GM23338 (cell line): ENCODE measurements at places on chromosomes 11 and 22.

- no peak for DNase-seq
Measured at GRCh38 chr11:28038775-28039174, 69.2 kb downstream of the KIF18A start.

GRCh38 chr11:88744140-88744539 lies 321.6 kb downstream of the GRM5 start:
- DNase-seq, result no peak

- no peak for DNase-seq
Measured at GRCh38 chr11:95296165-95296564, 65.2 kb upstream of the SESN3 start.

- no peak for DNase-seq
Measured at GRCh38 chr22:36541831-36542411, 13.0 kb upstream of the EIF3D start.

DNA sequence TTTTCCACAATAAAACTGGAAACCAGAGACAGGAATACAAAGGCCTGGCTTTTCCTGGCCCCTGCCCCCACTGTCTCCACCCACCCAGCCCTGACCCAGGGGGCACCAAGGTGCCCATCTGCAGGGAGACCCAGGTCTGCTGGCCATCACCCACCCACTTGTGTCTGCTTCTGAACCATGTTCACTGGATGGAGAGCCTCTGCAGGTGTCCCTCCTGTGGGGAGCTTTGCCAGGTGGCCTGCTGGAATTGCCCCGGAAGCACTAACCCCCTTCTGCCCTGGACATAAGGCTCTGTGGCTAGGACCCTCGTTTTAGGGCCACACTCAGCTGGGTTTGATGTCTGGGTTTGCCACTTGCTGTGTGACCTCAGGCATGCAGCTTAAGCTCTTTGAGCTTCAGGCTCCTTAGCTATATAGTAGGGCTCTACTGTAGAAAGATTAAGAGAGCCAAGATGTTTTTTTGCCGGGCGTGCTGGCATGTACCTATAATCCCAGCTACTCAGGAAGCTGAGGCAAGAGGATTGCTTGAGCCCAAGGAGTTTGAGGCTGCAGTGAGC lies 3.9 kb downstream of the SCARF2 start:
- DNase-seq, result no peak

- DNase-seq, result no peak
Measured at GRCh38 chr22:39188809-39189208, 36.3 kb upstream of the CBX7 start.

- DNase-seq, result no peak
Measured at GRCh38 chr22:47780281-47780875, 1017.9 kb downstream of the TBC1D22A start.

DNA sequence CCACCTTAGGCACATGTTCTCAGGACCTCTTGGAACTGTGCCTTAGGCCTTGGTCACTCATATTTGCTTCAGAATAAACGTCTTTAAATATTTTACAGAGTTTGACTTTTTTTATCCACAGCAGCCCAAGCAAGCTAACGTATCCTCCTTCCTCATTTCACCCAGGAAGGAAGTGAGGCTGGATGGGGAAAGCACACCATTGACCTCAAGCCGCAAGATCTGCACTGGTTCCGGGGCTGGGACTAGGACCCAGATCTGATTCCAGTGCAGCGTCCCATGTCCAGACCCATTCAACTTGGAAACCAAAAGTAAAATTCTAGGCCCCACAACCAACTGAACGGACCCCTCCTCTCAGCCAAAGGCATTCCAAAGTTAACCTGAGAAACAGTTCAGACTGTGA lies 2.4 kb upstream of the LGALS12 start:
- DNase-seq, result no peak

- DNase-seq, result no peak
Measured at GRCh38 chr11:70112017-70112434, 33.9 kb downstream of the ANO1 start.

DNA sequence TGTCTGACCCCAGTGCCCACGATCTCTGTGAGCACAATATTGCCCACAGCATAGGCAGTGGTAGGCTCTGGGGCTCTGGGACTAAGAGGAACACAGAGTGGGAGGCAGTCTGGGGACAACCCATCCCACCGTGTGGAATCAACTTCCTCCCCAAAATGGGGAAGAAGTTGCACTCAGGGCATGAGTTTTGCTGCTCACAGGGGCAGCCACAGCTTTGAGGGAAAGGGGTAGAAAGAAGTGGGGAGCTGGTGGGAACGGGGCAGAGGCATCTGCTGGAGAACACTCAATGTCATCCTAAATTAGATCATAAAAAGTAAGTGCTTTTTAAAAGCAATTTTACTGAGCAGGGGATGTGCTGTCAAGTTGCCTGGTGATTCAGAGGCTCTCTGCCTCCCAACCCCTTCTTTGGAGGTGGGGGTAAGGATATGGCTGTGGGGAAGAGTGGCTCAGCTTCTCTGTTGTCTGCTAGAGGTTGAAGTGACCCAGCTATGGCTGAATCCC lies 233.8 kb upstream of the NCAM1 start:
- DNase-seq, result no peak

- no peak for DNase-seq
Measured at GRCh38 chr11:60902625-60903024, 3.8 kb downstream of the PRPF19 start.

- no peak for DNase-seq
Measured at GRCh38 chr11:86517557-86517956, 142.9 kb downstream of the CCDC81 start.

- DNase-seq, result no peak
Measured at GRCh38 chr22:22024440-22024839, 41.9 kb upstream of the TOP3B start.

- peak; percentile 32 for DNase-seq
Measured at GRCh38 chr22:42562279-42562678, 8.5 kb downstream of the SERHL2 start.

GRCh38 chr11:1203505-1204271 lies 19.2 kb upstream of the MUC5B start:
- DNase-seq, result no peak

- DNase-seq, result no peak
Measured at GRCh38 chr11:47496808-47497207, 47.9 kb upstream of the RAPSN start.

DNA sequence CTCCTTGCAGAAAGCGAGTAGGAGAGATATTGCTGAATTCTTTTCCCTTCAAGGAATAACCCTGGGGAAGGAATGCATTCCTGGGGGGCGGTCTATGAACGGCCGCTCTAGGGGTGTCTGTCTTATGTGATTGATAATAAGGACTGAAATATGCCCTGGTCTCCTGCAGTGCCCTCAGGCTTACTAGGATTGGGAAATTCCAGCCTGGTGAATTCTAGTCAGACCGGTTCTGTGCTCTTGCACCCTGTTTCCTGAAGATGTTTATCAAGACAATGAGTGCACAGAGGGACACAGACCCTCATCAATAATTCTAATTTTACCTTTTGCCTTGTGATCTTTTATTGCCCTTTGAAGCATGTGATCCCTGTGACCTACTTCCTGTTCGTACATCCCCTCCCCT lies 140.7 kb downstream of the LUZP2 start:
- DNase-seq, result peak; percentile 12

GRCh38 chr22:32570501-32570900 lies 95.9 kb downstream of the FBXO7 start:
- no peak for DNase-seq

- no peak for DNase-seq
Measured at GRCh38 chr11:7892059-7892699, 38.9 kb downstream of the OR10A6 start.

GRCh38 chr11:41978945-41979344 lies 519.5 kb upstream of the LRRC4C start:
- DNase-seq, result no peak

- DNase-seq, result peak; percentile 79
Measured at GRCh38 chr11:45543808-45544422, 121.5 kb downstream of the CHST1 start.

DNA sequence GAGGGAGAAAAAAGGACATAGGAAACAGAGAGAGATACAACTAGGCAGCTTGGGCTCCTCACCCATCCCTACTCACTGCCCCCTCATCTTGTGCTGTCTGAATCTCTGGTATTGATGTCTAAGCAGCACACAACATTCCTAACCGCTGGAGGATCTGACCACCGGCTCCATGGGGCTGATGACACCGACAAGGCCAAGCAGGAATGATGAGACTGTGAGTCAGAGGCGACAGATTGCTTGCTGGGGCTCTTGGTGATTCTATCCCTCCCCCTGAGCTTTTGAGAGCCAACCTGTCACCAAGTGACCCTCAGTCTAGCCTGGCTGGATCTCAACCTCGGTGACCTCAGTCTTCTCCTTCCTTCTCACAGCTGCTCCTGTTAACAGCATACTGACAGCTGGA lies 13.8 kb downstream of the PAMR1 start:
- no peak for DNase-seq

GRCh38 chr11:64387916-64388315 lies 29.0 kb downstream of the RPS6KA4 start:
- no peak for DNase-seq

DNA sequence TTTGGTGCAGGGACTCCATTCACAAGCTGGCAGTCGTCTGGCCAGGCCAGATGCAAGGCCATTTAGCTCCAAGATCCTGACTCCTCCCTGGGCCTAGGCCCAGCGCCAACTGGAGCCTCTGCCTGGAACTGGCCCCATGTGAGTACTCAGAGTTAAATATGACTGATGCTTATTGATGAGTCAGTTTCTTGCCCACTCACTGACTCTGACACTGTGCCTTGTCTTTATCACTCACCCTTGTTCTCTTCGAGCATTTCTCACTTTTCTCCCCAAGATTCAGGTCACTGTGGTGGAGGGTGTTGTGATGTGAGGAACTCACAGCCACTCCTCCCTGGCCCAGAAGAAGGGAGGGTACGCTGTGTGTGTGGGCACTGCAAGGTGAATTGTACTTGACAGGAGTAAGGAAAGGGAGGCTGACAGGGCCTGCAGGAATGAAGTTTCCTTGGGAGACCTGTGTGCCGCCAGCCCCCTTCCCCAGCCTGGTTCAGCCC lies 23.2 kb upstream of the ST3GAL4 start:
- no peak for DNase-seq

- no peak for DNase-seq
Measured at GRCh38 chr11:16043617-16044016, 312.7 kb downstream of the SOX6 start.

GRCh38 chr11:72446929-72447769 lies 12.8 kb upstream of the CLPB start:
- peak; percentile 79 for DNase-seq

GRCh38 chr11:75667255-75667830 lies 1.5 kb downstream of the MAP6 start:
- peak; percentile 67 for DNase-seq

DNA sequence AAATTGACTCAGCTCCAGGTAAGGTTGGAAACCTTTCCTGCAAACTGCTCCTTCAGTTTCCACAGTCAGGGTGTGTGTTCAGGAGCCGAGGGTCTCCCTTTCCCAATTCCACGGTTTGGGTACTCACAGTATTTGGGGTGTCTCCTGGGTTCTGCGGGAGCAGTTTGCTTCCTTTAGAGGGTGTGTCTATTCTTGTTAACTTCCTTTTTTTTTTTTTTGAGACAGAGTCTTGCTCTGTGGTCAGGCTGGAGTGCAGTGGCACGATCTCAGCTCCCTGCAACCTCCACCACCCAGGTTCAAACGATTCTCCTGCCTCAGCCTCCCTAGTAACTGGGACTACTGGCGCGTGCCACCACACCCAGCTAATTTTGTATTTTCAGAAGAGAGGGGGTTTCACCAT lies 251.4 kb downstream of the LUZP2 start:
- DNase-seq, result no peak
